ENCODE measurements at places on chromosomes 12 and 14. TPM values are rescaled to one million over a fixed set of nuclear protein-coding genes. Genes with fewer than 3 reads are reported as not detected.

DAO gene
- total RNA-seq: not detected

- H3K4me1 ChIP-seq: no peaks in the 10 kb centered on the region
- no peak for DNase-seq
- no peak overlapping the region for H3K4me3 ChIP-seq
- no peaks in the 10 kb centered on the region for H3K36me3 ChIP-seq
Observed at GRCh38 chr12:63037746-63038712, 103.1 kb upstream of the PPM1H start.

DNA sequence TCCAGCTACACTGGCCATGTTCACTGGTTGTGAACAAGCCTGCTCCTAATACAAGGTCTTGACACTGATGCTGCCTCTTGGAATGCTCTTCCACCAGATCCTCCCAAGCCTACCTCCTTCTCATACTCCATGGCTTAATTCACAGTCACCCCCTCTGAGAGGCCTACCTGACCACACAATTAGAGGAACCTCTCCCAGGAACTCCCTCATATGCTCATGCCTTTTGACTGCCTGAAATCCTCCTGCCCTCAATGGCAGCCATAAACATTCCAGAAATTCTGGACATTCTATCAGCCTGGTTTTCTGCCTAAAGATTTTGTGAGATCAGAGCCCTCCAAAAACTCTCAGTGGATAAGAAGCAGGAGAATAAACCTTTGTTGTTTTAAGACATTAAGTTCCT, 340.2 kb downstream of the C12orf75 start:
- no peaks in the 10 kb centered on the region for H3K4me1 ChIP-seq
- peaks cover 2% of the 10 kb centered on the region for H3K27me3 ChIP-seq
- no peaks in the 10 kb centered on the region for H3K36me3 ChIP-seq
- H3K4me3 ChIP-seq: no peak overlapping the region

NID2 gene
- total RNA-seq: 0.34 TPM

WNT5B gene
- total RNA-seq: 2.0 TPM

DNA sequence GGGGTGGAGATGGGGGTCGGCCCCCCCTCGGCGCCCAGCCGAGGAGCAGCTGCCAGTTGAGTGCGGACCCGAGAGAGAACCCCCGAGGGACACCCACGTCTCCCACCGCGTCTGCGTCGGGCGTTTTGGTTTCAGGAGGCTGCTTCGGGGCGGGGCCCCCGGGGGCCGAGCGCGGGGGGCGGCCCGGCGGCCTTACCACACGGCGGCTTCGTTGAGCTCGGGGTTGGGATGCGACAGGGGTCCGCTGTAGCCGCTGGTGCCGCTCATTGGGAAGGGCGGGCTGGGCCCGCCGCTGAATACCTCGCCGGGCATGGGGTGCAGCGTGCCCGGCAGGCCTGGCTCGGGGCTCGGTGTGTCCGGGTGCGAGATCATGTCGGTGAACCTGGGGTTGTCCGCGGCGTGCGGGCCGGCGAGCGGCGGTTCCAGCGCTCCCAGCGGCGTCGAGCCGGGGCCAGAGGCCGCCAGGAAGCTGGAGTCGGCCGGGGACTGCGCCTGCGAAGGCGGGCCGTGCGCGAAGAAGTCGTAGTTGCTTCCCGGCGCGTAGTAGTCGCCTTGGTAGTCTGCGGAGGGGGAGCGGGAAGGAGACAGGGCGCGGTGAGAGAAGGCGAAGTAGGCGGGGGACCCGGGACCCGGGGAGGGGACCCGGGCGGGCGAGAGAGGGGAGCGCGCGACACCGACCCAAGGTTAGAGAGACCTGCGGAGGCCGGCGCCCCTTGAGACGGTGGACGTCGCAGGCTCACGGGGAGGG, 8.5 kb downstream of the LHX5 start:
- H3K4me1 ChIP-seq: peaks cover 11% of the 10 kb centered on the region
- no peak overlapping the region for H3K4me3 ChIP-seq
- peaks cover 54% of the 10 kb centered on the region for H3K27me3 ChIP-seq
- H3K27ac ChIP-seq: peak overlapping the region; percentile 79
- DNase-seq: no peak

GRCh38 chr12:124519746-124520145, 47.7 kb downstream of the NCOR2 start:
- H3K36me3 ChIP-seq: peaks cover 2% of the 10 kb centered on the region
- H3K4me3 ChIP-seq: no peak overlapping the region
- DNase-seq: no peak
- H3K27ac ChIP-seq: no peak overlapping the region

DNA sequence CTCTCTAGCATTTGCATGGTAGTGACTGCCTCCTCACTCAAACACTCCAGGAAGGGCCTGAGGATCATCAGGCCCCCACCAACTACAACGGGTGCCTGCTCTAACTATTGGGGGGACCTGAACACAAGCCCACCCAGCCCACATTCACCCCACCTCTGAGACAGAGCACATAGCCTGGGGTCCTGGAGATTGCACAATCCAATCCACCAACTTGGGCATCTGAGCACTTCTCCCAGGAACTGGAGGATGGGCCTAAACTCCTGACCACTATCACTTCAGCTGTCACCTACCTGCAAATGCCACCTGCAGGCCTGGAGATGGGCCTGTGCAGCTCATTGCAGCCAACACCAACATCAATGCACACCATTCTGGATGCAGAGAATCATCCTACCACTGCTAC, 66.6 kb downstream of the TMTC3 start:
- H3K4me3 ChIP-seq: no peak overlapping the region
- H3K4me1 ChIP-seq: no peaks in the 10 kb centered on the region
- no peak overlapping the region for H3K27ac ChIP-seq
- no peaks in the 10 kb centered on the region for H3K36me3 ChIP-seq
- no peaks in the 10 kb centered on the region for H3K27me3 ChIP-seq
- DNase-seq: no peak

Data from activated T-helper 1 cell treated with anti-CD3 and anti-CD28 coated beads, Interleukin-12 subunit alpha, Interleukin-12 subunit beta, Interleukin-2, Interleukin-4 antibody, amounts not matched to agents 30 ng/mL and 10 ng/mL and 1 ng/mL, durations not matched to agents 14 hours and 24 hours and 36 hours (primary cell).